ENCODE measurements at places on chromosomes 6 and 20.

- no peak for DNase-seq
Measured at GRCh38 chr20:17786221-17786718, 86.5 kb downstream of the BANF2 start.

DNA sequence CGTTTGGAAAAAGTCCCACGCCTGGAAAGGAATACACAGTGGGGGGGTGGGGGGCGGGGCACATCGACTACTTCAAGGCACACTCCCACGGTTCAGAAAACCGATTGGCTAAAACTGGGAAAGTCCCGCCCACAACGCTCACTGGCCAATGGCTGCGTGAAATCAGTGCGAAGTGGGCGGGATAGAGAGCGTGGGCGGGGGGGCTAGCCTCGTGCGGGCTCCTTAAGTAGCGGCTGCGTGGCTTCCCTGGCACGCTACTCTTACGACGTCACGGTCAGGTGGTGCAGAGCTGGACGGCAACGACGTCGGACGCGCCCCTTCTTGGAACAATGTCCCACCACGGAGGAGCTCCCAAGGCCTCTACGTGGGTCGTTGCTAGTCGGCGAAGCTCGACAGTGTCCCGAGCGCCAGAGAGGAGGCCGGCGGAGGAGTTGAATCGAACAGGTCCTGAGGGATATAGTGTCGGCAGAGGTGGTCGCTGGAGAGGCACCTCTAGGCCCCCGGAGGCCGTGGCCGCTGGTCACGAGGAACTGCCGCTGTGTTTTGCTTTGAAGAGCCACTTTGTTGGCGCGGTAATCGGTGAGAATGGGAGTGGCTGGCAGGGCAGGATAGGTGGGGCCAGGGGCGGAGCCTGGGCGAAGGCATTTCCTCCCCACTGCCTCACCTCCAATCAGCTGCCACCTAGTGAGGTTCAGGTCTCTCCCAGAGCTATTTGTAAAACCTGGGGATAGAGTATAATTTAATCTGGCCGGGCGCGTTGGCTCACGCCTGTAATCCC is at the start of gene DDX43:
TSS of gene DDX43 (plus strand) at position 252 of the 778 bp plus-strand sequence. CDS start at position 330, 78 bp downstream.
- no peak for DNase-seq

DNA sequence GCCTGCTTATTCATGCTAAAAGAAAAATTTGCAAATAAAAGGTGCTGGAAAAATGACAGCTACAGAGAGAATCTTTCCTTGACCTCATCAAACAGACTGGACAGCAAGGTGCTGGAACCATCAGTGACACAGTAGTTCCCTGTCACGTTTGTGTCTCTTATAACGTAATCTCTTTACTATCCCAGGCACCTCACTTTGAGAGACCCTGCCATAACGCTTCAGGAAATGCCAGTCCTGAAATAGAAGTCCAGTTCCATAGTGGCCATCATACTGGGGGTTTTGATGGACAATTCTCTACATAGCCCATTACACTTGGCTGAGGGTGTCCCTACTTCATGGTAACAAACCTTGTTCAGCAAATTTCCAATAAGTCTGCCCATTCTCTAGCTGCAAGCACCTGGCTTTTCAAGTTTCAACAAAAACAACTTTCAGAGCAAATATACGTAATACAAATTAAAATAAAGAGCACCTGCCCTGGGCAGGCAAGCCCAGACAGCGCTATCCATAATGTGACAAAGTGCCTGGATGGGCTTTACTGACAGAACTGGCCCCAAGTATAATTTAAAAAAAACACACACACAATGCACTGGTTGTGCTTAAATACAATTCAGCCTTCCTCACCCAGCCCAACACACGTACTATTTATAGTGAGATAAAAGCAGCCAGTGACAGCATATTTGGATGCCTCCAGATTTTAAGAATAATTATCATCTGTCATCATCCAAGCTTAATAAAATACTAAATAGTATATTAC is 38.7 kb downstream of the CNKSR3 start:
- no peak for DNase-seq

DNA sequence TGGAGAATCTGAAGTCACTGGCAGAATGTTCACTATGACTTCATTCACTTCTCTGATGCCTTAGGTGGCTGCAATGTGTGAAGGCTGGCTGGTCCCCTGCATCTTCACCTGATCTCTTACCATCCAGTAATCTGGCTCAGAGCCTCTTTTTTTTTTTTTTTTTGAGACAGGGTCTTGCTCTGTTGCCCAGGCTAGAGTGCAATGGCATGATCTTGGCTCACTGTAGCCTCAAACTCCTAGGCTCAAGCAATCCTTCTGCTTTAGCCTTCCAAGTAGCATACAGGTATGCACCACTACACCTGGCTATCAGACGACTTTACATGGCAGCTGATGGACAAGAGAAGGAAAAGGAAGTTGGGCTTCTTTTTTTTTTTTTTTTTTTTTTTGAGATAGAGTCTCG is 25.8 kb upstream of the JARID2 start:
- no peak for DNase-seq

DNA sequence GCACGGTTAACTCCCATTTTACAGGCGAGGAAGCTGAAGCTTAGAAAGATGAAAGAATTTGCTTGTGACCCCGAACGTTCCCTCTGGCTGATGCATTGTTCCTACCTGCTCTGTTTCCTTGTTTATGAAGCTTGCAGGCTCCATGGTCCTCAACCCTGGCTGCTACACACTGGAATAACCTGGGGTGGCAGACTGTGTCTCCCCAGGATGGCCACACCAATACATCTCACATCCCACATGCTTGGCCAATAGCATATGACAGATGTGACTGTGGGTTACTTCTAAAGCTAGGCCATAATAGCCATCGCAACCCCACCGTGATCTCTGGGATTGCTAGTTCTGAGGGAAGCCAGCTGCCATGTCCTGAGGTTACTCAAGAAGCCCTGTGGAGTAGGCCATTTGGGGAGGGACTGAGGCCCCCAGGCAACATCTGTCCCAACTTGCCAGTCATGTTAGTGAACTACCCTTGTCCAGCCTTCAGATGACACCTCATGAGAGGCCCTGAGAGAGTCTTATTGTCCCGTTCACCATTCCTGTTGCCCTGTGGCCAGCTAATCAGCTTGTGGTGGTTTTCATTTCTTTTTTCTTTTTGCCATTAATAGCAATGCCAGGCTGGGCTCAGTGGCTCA is 6.7 kb upstream of the FAM110A start:
- DNase-seq, result no peak

DNA sequence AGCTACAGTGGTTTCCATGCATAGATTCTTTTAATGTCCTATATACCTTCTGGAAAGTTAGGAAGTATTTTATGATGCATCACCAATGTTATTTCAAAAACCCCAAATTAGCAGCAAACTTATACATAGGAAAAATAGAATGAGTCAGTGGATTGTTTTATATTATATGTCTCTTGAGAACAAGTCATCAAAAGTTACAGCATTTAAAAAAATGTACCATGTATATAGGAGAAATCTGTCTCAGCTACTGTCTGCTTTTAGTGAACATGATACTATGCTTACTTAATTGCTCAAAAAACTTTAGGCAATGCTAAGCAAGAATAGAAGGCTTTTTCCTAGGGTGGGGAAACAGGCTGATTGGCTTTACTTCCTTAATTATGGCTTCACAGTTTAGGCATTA is 365.3 kb downstream of the SAMD5 start:
- DNase-seq, result no peak

DNA sequence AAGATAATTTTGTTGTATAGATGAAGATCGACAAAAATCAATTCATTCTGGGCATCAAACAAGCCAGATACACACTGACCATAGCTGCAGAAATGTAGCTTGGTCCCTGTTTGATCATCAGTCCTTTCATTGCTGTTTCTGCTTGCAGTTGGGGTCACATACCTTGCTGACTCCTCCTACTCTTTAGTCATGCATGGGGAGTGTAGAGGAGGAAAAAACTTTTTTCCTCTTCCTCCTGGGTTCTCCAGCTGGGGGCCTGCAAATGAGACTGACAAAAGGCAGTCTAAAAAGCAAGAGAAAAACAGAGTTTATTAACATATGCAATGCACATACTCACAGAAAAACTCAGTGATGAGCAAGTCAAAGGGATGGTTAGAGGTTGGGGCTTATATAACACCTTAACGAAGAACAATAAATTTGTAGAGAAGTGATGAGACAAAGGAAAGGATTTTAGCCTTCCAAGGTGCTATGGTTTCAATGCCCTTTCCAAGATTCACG is 105.8 kb downstream of the QRSL1 start:
- no peak for DNase-seq

GRCh38 chr6:90677440-90677839 is 90.6 kb upstream of the MAP3K7 start:
- DNase-seq, result no peak

GRCh38 chr6:169862892-169863525 is 111.6 kb downstream of the ERMARD start:
- no peak for DNase-seq

- DNase-seq, result no peak
Measured at GRCh38 chr6:111692327-111693164, 86.9 kb upstream of the TRAF3IP2 start.

DNA sequence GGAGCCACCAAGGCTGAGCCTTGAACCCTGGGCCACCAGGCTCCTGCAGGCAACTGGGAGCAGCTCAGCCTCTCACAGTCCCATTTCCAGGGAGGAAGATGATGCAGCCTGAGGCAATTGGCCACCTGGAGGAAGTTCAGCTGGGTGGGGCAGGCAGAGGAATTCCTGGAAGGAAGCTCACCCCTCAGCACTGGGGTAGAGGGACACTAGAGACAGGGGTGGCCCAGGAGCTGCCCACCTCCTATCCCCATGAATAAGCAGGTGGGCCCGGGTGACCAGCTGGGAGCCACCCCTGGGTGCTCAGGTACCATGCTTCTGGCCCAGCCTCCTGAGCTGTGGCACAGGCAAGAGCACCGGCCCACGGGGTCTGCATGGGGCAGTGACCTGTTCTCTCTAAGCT is 3.6 kb upstream of the HSPA12B start:
- no peak for DNase-seq

- no peak for DNase-seq
Measured at GRCh38 chr6:55953335-55953734, 77.9 kb upstream of the BMP5 start.

- no peak for DNase-seq
Measured at GRCh38 chr20:34834459-34834893, 9.0 kb upstream of the NCOA6 start.

All from caudate nucleus (tissue), 63 donors.